ENCODE measurements at places on chromosomes 5 and 9. TPM values are rescaled to one million over a fixed set of nuclear protein-coding genes. Genes with fewer than 3 reads are reported as not detected.

GRM6 gene
- not detected for total RNA-seq

ABO gene
- total RNA-seq, result 0.10 TPM

PDE8B gene
- total RNA-seq, result 0.62 TPM

GAPT gene
- total RNA-seq, result not detected

TRIP13 gene
- total RNA-seq, result 45.9 TPM

HTR1A gene
- total RNA-seq, result not detected

FAM200C gene
- 3.0 TPM for total RNA-seq

QRFP gene
- not detected for total RNA-seq

ADGRD2 gene
- not detected for total RNA-seq

PLAC8L1 gene
- total RNA-seq, result 0.49 TPM

HAVCR2 gene
- total RNA-seq, result not detected

GCNT4 gene
- total RNA-seq, result 0.33 TPM

PPP2R2B gene
- 8.8 TPM for total RNA-seq

ENTPD8 gene
- total RNA-seq, result 3.9 TPM

HACD4 gene
- total RNA-seq, result 0.13 TPM

ARSK gene
- total RNA-seq, result 13.7 TPM

Data from Panc1 (cell line).